ENCODE measurements at places on chromosomes 5 and 9.
A peak's percentile ranks its signal among the peaks of the same experiment; 100 is the strongest.

GRCh38 chr9:134955156-134955555 is 37.4 kb upstream of the FCN1 start:
- DNase-seq: no peak

DNA sequence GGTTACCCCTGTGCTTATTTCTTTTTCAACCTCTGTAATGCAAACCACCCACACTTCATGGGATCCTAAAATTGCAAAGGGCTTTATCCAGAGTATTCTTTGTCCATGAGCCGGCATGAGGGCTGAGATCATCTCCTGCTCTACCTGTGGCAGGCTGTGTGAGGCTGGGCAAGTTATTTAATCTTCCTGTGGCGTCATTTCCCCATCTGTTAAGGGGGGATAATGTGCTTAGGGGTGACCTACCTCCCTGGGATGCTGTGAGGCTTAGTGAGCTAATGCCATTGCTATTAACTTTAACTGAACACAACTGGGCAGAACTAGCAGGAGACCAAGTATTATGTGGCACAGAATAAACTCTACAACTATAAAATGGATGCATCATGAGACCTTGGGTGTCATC is 17.0 kb downstream of the FRMPD1 start:
- no peak for DNase-seq

GRCh38 chr5:73442996-73443627 is 5.5 kb downstream of the FOXD1 start:
- DNase-seq: no peak

GRCh38 chr5:179296150-179296821 is 49.0 kb downstream of the ADAMTS2 start:
- DNase-seq: no peak

- DNase-seq: no peak
Measured at GRCh38 chr5:79002374-79002773, 17.3 kb upstream of the ARSB start.

DNA sequence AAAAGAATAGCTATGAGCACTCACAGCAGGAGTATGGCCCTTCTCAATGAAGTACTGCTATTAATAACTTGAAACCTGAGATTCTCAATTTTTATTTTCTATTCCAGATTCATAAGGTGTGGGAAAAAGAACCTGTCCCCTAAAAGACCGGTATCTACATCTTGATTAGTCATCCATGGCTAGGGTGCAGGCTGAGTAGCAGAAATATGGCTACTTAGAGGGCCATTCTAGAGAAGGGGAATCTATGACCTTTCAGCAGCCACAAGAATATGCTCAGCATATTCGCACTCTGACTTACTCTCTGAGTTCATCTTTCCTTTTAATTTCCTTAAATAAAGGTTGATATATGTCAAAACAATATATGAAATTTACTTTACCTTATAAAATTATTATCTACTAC is 27.7 kb downstream of the WDR36 start:
- DNase-seq: no peak

DNA sequence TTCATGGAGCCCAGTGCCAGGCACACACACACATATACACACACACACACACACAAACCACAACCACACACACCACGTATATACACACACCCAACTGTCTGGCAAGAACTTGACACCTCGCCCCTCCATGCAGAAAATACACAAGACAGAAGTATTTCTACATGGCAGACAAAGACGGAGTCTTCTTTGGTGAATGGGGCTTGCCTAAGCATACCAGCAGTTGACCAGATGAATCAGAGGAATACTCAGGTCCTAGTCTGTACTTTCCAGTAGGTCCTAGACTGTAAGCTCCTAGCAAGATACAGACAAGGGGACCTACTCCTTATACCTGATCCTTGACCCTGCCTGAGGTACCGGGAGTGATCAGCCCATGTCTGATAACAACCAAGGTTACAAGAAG is 60.1 kb downstream of the SIL1 start:
- DNase-seq: no peak

DNA sequence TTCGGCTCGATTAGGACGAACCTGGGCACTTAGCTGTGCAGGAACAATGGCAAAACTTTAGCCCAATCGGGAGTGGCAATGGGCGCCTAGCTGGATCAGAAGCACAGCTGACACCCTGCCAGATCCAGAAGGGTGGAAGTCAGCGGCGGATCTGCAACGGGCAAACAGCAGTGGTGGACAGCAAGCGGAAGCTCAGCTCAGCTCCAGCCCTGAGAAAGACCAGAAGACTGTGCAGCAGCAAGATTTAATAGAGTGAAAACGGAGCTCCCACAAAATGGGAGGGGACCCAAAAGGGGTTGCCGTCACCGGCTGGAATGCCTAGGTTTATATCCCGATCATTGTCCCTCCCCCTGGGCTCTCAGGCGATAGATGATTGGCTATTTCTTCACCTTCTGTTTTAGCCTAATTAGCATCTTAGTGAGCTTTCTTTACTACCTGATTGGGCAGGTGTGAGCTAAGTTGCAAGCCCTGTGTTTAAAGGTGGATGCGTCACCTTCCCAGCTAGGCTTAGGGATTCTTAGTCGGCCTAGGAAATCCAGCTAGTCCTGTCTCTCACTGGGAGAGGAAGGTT is 1237.9 kb downstream of the CDH12 start:
- DNase-seq: peak; percentile 32

DNA sequence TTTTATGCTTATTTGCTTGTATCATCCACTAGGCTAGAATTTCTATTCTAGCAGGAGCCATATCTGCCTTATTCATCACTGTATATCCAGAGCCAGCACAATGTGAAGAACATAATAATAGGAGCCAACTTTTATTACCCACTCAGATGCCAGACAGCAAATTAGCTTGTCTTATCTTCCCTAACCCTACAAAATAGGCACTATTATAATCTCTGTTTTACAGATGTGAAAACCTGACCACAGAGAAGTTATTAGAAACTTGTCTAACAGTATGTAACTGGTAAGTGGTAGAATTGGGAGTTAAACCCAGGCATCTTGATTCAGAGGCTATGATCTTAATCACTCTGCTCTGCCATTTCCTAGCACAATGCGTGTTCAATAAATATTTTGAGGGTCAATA is 579.5 kb downstream of the CAAP1 start:
- no peak for DNase-seq

- DNase-seq: no peak
Measured at GRCh38 chr5:148746826-148747535, 79.4 kb upstream of the ADRB2 start.

DNA sequence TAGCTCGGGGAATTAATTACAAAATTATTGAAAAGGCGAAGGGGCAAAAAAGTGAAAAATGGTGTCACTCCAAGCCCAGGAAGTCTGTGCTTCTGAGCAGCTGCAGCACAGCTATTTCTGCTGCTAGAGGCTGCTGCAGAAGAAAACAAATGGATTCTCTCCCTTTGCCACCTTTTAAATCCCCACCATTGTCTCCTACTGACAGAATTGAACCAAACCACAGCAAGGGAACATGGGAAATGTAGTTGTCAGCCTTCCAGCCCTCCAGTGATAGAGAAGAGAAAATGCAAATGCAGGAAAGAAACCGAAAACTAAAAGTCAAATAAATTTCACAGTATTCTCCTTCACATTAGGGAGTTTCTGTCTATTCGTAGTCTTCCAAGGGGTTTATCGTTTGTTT is 33.4 kb upstream of the CDC42SE2 start:
- DNase-seq: peak; percentile 83

DNA sequence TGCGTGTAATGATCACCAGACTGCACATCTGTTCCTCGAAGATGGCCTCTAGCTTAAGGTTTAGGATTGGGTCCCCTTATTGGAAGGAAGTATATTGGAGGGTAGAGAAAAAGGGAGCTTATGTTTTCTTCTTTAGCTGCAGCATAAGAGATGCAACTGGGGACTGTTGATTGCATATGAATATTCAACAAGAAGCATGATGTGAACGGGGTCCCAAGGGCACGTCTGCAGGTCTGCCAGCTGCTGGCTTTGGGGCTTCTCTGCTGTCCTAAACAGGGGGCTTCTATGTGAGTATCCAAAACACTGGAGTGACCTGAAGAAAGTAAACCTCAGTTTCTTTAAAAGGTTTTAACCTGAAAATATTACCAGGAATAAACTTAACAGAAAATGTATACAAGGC is 3.6 kb upstream of the BNIP1 start:
- DNase-seq: no peak

DNA sequence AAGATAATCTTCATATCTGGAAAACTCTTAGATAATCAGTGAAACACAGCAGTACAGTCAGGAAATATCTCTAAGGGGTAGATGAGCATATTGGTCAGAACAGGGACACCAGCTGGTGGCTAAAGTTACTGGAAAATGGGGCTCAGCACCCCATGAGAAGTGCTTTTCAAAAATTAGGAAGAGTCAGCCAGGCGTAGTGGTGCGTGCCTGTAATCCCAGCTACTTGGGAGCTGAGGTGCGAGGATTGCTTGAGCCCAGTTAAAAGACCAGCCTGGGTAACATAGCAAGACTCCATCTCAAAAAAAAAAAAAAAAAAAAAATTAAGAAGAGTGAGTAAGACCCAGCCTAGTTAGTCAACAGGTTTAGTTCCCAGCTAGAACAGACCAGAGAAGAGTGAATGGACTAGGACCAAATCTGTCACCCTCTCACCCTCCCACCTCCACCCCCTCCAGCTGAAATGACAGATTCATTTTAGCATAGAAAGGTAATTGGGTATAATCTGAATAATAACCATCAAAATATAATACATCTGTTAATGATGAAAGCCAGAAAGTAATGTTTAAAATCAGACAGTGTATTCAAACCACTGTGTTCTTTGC is 120.9 kb downstream of the CDC42SE2 start:
- DNase-seq: peak; percentile 18

- no peak for DNase-seq
Measured at GRCh38 chr9:100819980-100820379, 208.5 kb upstream of the PLPPR1 start.

DNA sequence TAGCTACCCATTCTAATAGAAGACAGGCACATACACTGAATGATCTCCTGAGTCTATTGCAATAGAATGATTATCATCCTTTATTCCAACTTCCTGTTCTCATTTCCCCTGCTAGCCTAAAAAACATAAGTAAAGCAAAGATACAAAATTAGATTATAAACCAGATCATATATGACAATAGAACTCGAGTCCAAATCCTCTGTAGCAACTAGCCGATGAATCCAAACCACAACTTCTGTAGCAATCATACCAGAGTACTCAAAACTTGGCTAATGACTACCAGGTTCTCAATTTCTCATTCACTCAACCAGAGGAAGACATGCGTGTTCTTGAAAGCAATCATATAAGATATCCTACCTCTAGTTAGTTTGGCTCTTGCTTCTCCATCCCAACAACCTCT is 622.1 kb downstream of the PSAT1 start:
- DNase-seq: no peak

GRCh38 chr5:97229688-97230285 is 46.7 kb upstream of the RIOK2 start:
- no peak for DNase-seq

- DNase-seq: no peak
Measured at GRCh38 chr5:54360925-54361662, 50.7 kb upstream of the ARL15 start.

DNA sequence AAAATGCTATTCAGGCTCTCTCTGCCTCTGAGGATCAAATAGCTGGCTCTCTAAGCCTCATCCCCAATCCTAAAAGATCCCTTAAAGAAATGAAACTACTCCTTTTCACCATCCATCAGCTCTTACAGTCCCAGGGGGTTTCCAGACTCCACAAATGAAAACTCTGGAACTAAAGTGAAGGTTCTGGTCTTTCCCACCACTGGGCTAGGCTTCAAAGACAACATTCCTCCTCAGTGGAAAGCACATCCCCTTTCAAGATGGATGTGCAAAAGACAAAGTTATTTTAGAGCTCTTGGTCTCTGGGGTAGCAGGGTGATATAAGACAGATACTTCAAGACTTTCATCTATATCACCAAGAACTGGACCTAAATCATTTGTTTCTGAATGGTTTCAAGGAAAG is 106.9 kb downstream of the DCP2 start:
- no peak for DNase-seq

DNA sequence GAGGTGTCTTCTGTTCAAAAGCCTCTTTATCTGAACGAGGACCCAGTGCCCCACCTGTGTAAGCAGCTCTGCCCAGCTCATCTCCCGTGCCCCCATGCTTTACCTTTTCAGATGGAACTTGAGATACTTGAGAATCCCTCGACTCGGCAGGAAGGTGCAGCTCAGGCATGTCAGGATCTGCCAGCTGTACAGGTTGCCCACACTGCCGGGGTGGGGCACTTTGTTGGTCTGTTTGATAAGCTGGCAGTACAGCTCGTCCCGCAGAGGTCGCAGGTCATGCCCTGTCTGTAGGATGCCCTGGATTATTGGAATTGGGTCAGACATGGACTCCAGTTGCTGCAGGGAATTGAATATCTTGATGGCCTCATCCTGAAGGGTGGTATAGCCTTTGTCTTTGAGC is 58.0 kb upstream of the RETREG1 start:
- no peak for DNase-seq

DNA sequence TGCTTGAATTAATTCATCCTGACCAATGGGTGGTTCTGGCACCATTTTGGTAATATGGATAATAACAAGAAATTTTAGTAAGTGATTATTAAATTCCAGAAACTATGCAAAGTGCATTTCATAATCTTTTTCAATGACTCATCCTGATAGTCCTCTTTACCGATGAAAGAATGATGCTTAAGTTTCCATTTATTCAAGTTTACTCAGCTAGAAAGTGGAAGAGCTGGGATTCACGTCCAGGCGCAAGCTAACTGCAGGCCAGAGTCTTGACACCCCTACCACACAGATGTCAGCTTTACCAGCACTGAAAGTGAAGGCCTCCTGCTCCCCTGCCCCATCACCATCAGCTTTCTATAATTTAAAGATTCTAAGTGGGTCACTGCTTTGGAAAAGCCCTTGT is 493.5 kb upstream of the WWC1 start:
- DNase-seq: no peak

DNA sequence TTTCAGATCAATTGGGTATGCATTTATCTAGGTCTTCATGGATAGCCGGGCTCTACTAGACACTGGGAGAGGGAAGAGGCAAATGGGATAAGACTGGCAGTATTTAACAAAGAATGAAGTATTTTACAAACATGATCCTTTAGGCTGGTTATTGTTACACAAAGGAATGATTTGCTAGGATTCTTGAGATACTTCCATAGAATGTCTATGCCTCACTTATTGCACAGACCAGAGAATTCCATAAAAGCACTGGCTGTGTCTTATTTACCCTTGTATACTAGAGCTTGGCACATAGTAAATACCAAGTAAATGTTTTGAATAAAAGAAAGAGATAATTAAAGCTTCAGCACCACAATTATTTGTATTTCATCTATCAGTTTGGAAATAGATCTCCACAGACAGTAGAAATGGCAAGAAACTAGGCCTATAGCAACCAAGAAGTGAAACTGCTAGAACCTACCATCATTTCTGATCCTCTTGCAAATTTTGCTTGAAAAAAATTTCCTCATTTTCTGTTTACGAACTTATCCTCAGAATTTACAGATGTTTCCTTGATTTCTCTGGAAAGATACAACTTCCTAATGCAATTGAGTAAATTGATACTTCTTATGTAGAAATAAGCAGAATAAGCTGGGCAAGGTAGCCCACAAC is 3.8 kb downstream of the PDCD1LG2 start:
- no peak for DNase-seq

GRCh38 chr5:170518277-170518676 is 14.5 kb downstream of the KCNIP1 start:
- no peak for DNase-seq

- no peak for DNase-seq
Measured at GRCh38 chr9:113488490-113488889, 25.0 kb downstream of the RGS3 start.
